Sigmoid colon (tissue), 7 donors: ENCODE measurements at places on chromosomes 3 and 15. TPM values are rescaled to one million over a fixed set of nuclear protein-coding genes. Genes with fewer than 3 reads are reported as not detected.

DNA sequence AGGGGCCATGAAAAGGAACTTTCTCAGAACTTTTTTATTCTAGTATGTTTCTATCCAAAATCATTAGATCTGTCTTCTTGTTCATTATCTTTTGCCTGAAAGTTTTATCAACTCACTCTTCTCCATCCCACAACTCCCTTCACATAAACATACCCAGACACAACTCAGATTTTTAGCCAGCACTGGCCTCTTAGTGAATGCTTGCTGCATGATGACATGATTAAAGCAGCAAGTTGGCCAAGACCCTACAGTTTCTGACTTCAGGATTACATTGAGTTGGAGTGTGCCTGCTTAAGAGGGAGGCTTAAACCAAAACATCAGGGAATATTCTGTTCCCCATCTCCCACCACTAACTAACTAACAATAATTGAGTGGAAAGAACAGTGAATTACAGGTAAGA lies 38.1 kb downstream of the PLSCR2 start:
- H3K4me1 ChIP-seq: no peaks in the 10 kb centered on the region
- H3K27ac ChIP-seq: no peak overlapping the region
- no peaks in the 10 kb centered on the region for H3K36me3 ChIP-seq

The UROC1 gene
- not detected for total RNA-seq

- peaks cover 18% of the 10 kb centered on the region for H3K36me3 ChIP-seq
- H3K27me3 ChIP-seq: no peaks in the 10 kb centered on the region
- H3K4me3 ChIP-seq: peak overlapping the region; percentile 92
- DNase-seq: no peak
- H3K27ac ChIP-seq: peak overlapping the region; percentile 93
Observed at GRCh38 chr3:53346514-53346913, 829 bp downstream of the DCP1A start.

DNA sequence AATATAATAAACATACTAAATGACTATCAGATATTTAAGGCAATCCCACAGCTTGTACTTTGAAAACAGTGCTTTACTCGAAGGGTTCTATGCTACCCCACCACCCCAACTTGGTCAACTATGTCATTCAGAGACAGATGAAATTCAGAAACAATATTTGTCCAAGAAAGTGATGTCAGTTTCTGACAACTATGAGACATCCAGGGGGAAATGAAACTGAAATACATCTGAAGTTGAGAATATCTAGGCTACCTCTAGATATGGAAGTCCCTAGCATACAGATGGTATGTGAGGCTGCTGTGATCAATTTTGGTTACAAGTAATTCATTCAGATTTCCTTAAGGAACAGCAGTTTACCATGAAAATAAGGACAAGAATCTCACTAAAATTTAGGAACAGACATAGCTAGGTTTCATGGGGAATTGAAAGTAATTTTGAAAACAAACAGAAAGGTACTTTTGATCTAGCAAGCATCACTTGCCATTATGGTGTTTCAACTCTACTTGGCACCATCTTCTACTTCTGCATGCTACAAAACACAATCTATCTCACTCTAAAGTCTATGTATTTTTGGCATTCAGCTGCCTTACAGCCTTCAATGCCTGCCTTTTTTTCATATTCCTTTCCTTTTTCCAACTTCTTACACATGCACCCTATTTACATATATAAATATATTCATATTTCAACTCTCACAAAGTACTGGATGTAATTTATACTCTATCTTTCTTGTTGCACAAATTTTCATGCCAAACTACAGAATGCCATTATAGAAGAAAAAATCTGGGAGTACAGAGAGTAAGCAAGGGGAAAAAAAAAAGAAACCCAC lies 21.7 kb downstream of the ATG3 start:
- no peaks in the 10 kb centered on the region for H3K27me3 ChIP-seq
- peaks cover 65% of the 10 kb centered on the region for H3K36me3 ChIP-seq
- H3K4me1 ChIP-seq: no peaks in the 10 kb centered on the region
- no peak overlapping the region for H3K27ac ChIP-seq

DNA sequence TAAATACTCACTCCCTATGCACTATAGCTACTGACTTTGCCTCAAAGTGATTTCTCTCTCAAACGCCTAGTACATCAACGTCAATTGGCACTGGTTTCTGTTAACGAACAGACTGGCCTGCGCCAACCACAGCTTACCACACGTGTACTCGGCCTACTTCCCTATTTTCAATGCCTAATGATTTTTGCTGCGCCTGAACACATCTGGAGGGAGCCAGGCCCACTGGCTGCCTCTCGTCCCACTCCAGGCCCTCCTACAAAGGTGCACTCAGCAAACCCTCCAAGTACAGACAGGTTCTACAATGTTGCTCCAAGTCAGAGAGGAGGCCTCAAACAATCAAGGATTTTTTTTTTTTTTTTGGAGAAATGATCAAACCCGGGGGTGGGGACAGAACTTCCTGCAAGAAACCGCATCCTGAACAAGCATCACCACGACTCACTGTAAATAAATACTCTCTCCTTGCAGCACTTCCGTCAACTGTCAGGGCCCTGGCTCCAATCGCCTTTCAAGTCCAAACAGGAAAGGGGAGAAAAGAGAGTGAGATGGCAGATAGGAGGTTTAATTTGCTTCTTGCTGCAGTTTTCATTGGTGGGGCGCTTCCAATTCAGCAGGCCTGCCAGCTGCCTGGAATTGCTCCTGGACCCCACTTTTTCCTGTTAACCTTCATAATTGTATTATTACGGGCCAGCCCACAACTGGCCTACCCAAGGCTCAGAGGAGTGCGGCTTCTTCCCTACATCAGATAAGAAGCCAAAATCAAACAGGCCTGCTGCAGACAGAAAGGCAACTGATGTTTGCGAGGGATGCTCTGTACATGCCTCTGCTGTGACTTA lies 139.3 kb downstream of the FOXP1 start:
- no peak for DNase-seq
- H3K36me3 ChIP-seq: no peaks in the 10 kb centered on the region
- no peaks in the 10 kb centered on the region for H3K4me1 ChIP-seq
- H3K4me3 ChIP-seq: no peak overlapping the region

The CPNE9 gene
- total RNA-seq: not detected

DNA sequence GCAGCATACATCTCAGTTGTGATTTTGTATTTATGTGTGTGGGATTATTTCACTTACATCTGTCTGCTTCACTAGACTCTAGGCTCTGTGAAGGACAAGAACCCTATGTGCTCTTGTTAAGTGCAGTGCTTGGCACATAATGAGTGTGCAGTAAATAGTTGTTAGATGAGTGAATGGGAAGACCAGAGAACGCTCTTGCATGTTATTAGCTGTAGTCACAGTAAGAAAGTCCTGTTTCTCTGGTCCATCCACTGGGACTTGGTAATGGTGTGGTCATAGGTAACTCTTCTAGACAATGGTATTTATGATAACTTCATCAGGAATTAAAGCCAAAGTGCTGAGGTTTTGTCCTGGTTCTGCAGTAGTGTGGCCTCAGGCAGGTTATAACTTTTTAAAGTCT lies 1.4 kb upstream of the AQP9 start:
- H3K4me1 ChIP-seq: no peaks in the 10 kb centered on the region
- no peak overlapping the region for H3K4me3 ChIP-seq
- H3K36me3 ChIP-seq: no peaks in the 10 kb centered on the region

The SLC22A14 gene
- total RNA-seq: not detected

DNA sequence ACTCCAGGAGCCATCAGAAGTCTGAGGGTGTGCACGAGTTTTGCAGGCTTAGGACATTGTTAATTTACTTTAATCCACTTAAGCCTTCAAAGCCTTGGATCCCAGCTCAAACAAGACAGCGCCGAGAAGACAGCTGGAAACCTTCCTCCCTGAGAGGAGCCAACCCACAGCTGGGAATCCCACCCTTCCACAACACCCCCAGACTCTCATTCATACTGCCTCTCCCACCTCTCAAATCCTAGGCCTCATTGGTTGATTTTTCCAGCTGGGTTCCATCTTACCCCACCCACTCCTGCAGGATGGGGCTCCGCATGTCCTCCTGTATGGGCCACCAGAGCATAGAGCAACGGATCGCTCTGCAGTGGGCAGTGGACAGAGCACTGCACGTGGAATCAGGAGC lies 80.4 kb downstream of the SEMA5B start:
- no peaks in the 10 kb centered on the region for H3K36me3 ChIP-seq
- H3K27me3 ChIP-seq: no peaks in the 10 kb centered on the region
- no peak for DNase-seq
- no peak overlapping the region for H3K4me3 ChIP-seq

DNA sequence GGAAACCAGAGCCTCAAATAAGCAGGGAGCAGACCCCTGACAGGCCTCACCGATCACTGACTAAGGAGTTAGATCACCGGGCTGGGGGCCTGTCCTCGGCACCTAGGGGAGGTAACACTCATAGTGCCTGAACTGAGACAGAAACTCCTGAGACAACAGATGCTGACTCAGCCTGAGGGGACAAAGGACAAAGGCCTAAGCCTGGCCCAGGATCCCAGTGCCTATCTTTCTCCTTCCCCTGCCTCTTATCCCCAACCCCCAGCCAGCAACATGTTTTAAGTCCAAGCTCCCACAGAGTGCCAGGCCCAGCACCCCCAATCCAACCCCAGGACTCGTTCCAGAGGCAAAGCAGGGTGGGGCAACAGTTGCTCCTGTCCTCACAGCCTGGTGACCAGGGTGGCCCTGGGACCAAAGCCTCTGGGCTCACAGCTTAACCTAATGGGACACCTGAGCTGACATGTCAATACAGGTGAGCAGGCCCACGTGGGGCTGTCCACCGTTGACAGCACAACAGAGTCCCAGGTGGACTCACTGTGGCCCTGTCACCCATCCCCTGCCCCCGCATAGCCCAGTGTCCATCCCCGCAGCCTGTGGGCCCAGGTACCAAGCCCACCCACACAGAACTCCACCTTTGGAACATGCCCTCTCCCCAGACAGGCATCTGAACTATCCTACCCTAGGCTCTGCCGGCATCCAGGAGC lies 37.4 kb downstream of the ADCY5 start:
- no peak overlapping the region for H3K4me3 ChIP-seq
- H3K27ac ChIP-seq: peak overlapping the region; percentile 93
- no peak for DNase-seq
- peaks cover 91% of the 10 kb centered on the region for H3K4me1 ChIP-seq

DNA sequence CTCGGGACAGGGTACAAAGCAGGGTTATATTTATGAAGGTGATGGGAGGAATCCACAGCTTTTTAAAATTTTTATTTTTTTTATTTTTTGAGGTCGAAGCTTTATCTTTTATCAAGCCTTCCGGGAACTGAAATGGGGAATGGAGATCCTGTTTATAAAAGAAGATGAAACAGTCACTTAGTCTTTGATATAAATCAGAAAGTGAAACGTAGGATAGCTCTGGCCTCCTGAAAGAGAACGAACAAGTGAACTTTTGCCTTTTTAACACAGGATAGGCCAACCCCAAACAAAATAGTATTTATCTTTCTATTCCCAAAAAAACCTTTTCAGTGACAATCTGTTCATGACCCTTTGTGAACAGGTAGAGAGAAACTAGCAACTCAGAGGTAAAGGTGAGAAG lies 634.0 kb upstream of the LMCD1 start:
- H3K4me1 ChIP-seq: no peaks in the 10 kb centered on the region
- H3K27ac ChIP-seq: no peak overlapping the region
- no peak for DNase-seq
- H3K36me3 ChIP-seq: no peaks in the 10 kb centered on the region
- H3K4me3 ChIP-seq: no peak overlapping the region
- H3K27me3 ChIP-seq: no peaks in the 10 kb centered on the region

The KBTBD8 gene
- 3.4 TPM for total RNA-seq

- H3K27ac ChIP-seq: no peak overlapping the region
- H3K4me3 ChIP-seq: no peak overlapping the region
- no peak for DNase-seq
Observed at GRCh38 chr3:15391007-15391406, 36.3 kb downstream of the METTL6 start.

DNA sequence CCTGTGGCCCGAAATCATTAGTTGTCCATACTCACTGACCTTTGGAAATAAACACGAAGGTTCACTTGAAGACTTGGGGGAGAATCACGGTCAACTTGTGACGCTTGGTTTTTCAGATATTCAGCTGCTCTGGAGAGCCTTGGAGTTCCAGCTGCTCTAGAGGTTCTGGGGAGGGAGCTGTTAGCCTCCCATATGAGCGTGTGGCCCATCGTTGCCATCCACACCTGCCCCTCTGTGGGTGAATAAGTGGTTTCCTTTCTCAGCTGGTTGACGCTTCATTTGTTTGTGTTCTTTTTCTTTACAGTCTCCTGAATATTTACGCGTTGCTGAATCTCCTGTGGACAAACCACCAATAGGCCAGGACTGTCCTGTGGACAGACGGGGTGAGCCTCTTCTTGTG lies 35.6 kb downstream of the APBA2 start:
- H3K4me1 ChIP-seq: no peaks in the 10 kb centered on the region
- H3K36me3 ChIP-seq: no peaks in the 10 kb centered on the region
- H3K27me3 ChIP-seq: no peaks in the 10 kb centered on the region
- peak; percentile 15 for DNase-seq
- no peak overlapping the region for H3K27ac ChIP-seq
- no peak overlapping the region for H3K4me3 ChIP-seq

DNA sequence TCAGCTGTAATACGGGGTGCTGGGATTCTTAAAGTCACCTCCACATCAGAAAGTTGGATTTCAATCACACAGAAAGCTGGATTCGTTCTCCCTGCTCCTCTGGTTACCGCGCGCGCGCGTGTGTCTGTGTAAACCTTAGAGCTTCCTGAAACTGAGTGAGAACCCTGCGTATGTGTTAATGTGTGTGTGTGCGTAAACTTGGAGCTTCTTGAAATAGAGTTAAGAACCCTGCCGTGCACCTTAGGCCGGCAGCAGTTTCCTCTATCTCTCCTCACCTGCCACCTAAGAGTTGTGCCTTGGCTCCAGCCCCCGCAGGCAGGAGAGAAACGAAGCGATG lies 531 bp downstream of the LZTFL1 start:
- H3K27ac ChIP-seq: peak overlapping the region; percentile 66
- H3K4me3 ChIP-seq: peak overlapping the region; percentile 71
- no peak for DNase-seq

- DNase-seq: no peak
- no peaks in the 10 kb centered on the region for H3K36me3 ChIP-seq
- H3K4me1 ChIP-seq: no peaks in the 10 kb centered on the region
- no peaks in the 10 kb centered on the region for H3K27me3 ChIP-seq
Observed at GRCh38 chr3:131277836-131278497, 103.6 kb upstream of the NUDT16 start.

- H3K27me3 ChIP-seq: no peaks in the 10 kb centered on the region
- H3K4me1 ChIP-seq: no peaks in the 10 kb centered on the region
Observed at GRCh38 chr3:152519376-152519775, 250.6 kb downstream of the MBNL1 start.

GRCh38 chr3:3600665-3601340 lies 198.4 kb upstream of the LRRN1 start:
- H3K36me3 ChIP-seq: no peaks in the 10 kb centered on the region
- H3K4me3 ChIP-seq: no peak overlapping the region
- no peaks in the 10 kb centered on the region for H3K27me3 ChIP-seq
- no peak for DNase-seq
- no peak overlapping the region for H3K27ac ChIP-seq

- H3K4me1 ChIP-seq: no peaks in the 10 kb centered on the region
- H3K27me3 ChIP-seq: no peaks in the 10 kb centered on the region
- H3K4me3 ChIP-seq: no peak overlapping the region
- no peak for DNase-seq
- H3K36me3 ChIP-seq: peaks cover 42% of the 10 kb centered on the region
Observed at GRCh38 chr3:37338500-37338899, 164.1 kb upstream of the LRRFIP2 start.
